OCI-LY7 (cell line): ENCODE measurements at places on chromosomes 7 and 10. TPM values are rescaled to one million over a fixed set of nuclear protein-coding genes. Genes with fewer than 3 reads are reported as not detected.

GRCh38 chr10:72796042-72796441 lies 97.5 kb upstream of the OIT3 start:
- no peak for DNase-seq

The SCART1 gene
- 10.9 and 15.2 TPM in 2 replicates for total RNA-seq

The CALML5 gene
- not detected in 2 replicates for total RNA-seq

The ERVW-1 gene
- not detected in 2 replicates for total RNA-seq

The RASA4B gene
- total RNA-seq, result 12.8 and 18.1 TPM in 2 replicates

- DNase-seq, result no peak
Observed at GRCh38 chr7:85224171-85224570, 37.3 kb upstream of the SEMA3D start.

- no peak for DNase-seq
Observed at GRCh38 chr7:28409716-28410627, 2.3 kb upstream of the CREB5 start.

DNA sequence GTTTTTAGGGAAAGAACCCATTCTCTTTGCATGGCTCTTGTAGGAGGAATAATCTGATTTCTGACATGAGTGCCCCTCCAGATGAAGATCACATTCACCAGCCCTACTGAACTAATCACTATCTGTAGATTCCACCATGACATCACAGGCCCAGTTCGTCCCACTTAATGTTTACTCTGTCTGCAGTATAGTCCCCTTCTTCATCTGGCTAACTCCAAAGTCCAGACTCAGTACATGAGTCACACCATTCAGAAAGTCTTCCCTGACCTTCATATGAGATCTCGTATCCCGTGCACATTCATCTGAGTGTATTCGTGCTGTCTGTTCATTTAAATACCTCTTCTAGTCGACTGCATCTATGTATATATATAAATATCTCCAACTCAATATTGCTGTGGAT lies 366.5 kb upstream of the AKR1E2 start:
- DNase-seq, result no peak

- DNase-seq, result no peak
Observed at GRCh38 chr10:120426306-120426705, 30.7 kb upstream of the PLPP4 start.

DNA sequence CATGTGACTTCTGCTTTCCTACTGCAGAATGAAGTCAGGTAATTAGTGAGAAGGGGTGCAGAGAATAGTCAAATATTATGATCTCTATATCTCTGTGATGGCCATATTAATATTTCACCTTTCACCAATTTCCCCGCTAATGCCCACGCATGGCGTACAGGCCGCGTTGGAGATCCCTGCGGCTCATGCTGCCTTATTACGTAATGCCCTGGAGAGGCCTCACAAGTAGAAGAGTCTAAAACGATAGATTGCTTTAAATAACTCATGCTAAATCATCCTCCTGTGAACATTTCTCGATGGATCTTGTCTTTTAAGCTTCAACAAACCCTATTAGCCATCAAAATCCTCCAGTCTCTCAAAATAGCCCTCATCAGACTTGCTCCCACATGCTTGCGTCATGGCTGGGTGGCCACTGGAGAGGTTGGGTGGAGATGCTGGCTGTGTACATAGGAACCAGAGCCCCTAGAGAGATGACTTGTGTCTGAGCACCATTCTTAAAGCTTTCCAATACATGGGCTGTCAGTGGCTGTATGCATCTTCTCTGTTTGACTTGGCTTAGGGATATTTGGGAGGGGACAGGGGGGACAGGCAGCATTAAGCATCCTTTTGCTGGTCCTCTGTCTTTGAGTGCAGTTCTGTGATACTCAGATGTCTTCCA lies 79.5 kb upstream of the INSYN2A start:
- DNase-seq, result no peak
